ENCODE measurements at places on chromosomes 3 and 15. TPM values are rescaled to one million over a fixed set of nuclear protein-coding genes. Genes with fewer than 3 reads are reported as not detected.

The EDC3 gene
- total RNA-seq: 17.8 TPM

The SLC2A2 gene
- total RNA-seq: not detected

The GOLGA8J gene
- total RNA-seq: not detected

The PLA2G4D gene
- not detected for total RNA-seq

The ZDHHC3 gene
- 27.9 TPM for total RNA-seq

The KNG1 gene
- total RNA-seq: not detected

The RCCD1 gene
- total RNA-seq: 15.0 TPM

The TIMP4 gene
- 1.8 TPM for total RNA-seq

The PLSCR5 gene
- not detected for total RNA-seq

The ITIH1 gene
- total RNA-seq: not detected

The MCTP2 gene
- total RNA-seq: 25.3 TPM

The RPL4 gene
- 3,314 TPM for total RNA-seq

The PARP14 gene
- 47.2 TPM for total RNA-seq

The RNU5B-1 gene
- not detected for total RNA-seq

The ITGA11 gene
- 52.5 TPM for total RNA-seq

The BSN gene
- 0.14 TPM for total RNA-seq

The PPM1L gene
- 0.89 TPM for total RNA-seq

The CLDND1 gene
- total RNA-seq: 116 TPM

The PPCDC gene
- 7.4 TPM for total RNA-seq

The LEKR1 gene
- 0.59 TPM for total RNA-seq

The PP2D1 gene
- total RNA-seq: not detected

The GSK3B gene
- total RNA-seq: 64.5 TPM

The FMN1 gene
- total RNA-seq: under 0.01 TPM

The SCN11A gene
- total RNA-seq: not detected

The RSL24D1 gene
- total RNA-seq: 74.8 TPM

The LRRK1 gene
- total RNA-seq: 20.8 TPM

The EIF2B5 gene
- 29.4 TPM for total RNA-seq

The SIN3A gene
- total RNA-seq: 18.4 TPM

The ATP8B4 gene
- 0.42 TPM for total RNA-seq

The SPRED1 gene
- 57.9 TPM for total RNA-seq

The IQSEC1 gene
- 19.0 TPM for total RNA-seq

The GUCA1C gene
- not detected for total RNA-seq

The CHRD gene
- total RNA-seq: 0.55 TPM

The CYP8B1 gene
- not detected for total RNA-seq

The LSMEM2 gene
- not detected for total RNA-seq

The PLIN1 gene
- 0.30 TPM for total RNA-seq

The CHRNA3 gene
- not detected for total RNA-seq

The SPESP1 gene
- 6.0 TPM for total RNA-seq

The TRAT1 gene
- total RNA-seq: not detected

The AADACL2 gene
- not detected for total RNA-seq
